ENCODE measurements at places on chromosomes 5 and 9.

DNA sequence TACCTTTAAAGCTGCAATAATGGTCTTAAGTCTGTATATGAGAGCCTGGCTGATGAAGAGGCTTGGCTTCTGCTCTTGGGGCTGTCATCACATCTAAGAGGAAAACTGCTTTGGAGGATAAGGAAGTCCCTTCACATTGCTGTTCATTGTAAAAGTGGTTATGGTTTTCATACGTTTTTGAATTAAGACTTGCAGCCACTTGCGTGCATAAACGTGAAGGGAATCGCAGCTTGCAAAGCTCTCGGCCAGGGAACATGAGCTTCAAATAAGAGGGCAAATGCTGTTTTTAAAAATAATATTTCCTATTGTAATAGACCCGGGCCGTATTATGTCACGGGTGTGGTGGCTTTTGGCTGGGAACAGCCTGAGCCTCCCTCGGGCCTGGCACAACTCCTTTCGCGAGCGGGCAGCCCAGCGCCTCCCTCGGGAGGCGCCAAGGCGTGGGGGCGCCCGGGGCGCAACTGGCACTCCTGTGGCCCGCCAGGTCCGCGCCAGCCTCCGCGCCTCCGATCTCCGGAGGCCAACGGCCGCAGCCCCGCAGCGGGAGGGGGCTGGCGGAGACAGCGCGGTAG, 538 bp upstream of the ARHGEF28 start:
- DNase-seq = no peak

DNA sequence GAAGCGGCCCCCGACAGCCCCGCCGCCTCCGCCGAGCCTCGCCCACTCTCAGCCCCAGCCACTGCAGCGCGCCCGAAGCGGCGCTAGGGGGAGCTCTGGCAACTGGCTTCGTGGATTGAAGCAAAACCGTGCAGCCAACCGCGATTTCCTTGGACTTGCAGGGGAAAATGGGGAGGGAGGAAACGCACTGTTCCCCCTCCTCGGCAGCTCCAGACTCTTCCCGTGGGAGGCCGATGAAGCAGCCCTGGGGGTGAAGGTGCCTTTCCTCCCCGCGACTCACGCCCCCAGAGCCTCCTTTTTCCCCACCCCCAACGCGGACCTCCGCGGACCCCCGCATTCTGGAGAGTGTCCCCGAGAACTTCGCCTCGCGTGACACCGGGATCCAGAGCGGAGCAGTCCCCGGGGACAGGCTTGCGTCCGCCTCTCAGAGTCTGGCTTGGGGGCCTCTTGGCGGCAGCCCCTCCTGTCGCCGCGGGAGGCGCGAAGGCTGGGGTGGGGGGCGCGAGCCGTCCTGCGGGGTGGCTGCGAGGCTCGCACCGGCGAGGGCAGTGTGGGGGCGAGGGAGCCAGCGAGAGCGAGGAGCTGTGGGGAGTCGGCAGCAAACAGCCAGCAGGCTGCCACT, 3.8 kb downstream of the IER5L start:
- peak; percentile 85 for DNase-seq

DNA sequence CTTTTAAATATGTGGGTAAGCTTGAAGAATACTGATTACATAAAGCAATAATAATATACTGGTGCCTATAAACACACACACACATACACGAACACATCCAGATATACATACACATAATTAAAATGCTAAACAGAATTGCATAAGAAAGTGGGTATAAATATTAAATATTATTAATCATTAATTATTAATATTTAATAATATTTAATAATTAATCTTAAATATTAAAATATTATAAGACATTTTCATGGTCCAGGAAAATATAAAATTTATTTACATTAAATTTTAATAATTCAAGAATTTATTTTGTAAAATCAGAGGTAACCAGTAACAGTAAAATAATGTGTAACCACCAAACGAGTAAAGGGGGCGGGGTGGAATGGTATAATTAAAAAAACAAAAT, 178.3 kb downstream of the TMEM232 start:
- DNase-seq = no peak

- DNase-seq = no peak
These were observed 105.0 kb downstream of the PLPP1 start for GRCh38 chr5:55429613-55430253.

- DNase-seq = no peak
These were observed 193.4 kb upstream of the NR4A3 start for GRCh38 chr9:99628285-99628684.

- no peak for DNase-seq
These were observed 62.0 kb downstream of the ANKRD33B start for GRCh38 chr5:10625700-10626472.

GRCh38 chr5:218457-219291, 554 bp downstream of the SDHA start:
- DNase-seq = peak; percentile 17

All from activated CD4-positive, alpha-beta T cell treated with anti-CD3 and anti-CD28 coated beads for 4 hours (primary cell).